H1 (cell line): ENCODE measurements at places on chromosomes 6 and 20. TPM values are rescaled to one million over a fixed set of nuclear protein-coding genes. Genes with fewer than 3 reads are reported as not detected.

BTN1A1 gene
- total RNA-seq, result 0.28 and 0.55 TPM in 2 replicates

BCKDHB gene
- 26.2 and 30.8 TPM in 2 replicates for total RNA-seq

AVP gene
- total RNA-seq, result 0.77 TPM in 1 of 2 replicates, not detected in the other

DEK gene
- 227 and 228 TPM in 2 replicates for total RNA-seq

ATP6V1G2 gene
- total RNA-seq, result 2.9 and 3.0 TPM in 2 replicates

HTR1E gene
- not detected in 2 replicates for total RNA-seq

GFOD1 gene
- total RNA-seq, result 8.5 and 8.8 TPM in 2 replicates

CALHM5 gene
- total RNA-seq, result 0.09 and 0.17 TPM in 2 replicates

RHAG gene
- total RNA-seq, result not detected in 2 replicates

PHACTR1 gene
- total RNA-seq, result 17.1 and 17.3 TPM in 2 replicates

MOXD1 gene
- total RNA-seq, result 1.4 and 1.6 TPM in 2 replicates

PCSK2 gene
- total RNA-seq, result 1.9 and 2.1 TPM in 2 replicates

VSTM2L gene
- 1.3 and 1.6 TPM in 2 replicates for total RNA-seq

SLC16A10 gene
- 16.9 and 18.6 TPM in 2 replicates for total RNA-seq

SLC17A3 gene
- total RNA-seq, result not detected in 2 replicates

ANKRD66 gene
- not detected in 2 replicates for total RNA-seq

EFCAB8 gene
- total RNA-seq, result 0.20 TPM in 1 of 2 replicates, not detected in the other

POU3F2 gene
- 0.35 and 0.48 TPM in 2 replicates for total RNA-seq

CNR1 gene
- 2.9 and 3.1 TPM in 2 replicates for total RNA-seq
